ENCODE measurements at places on chromosomes 4 and X.
A peak's percentile ranks its signal among the peaks of the same experiment; 100 is the strongest.

GRCh38 chr4:55722132-55722531 lies 86.0 kb upstream of the NMU start:
- H3K4me1 ChIP-seq: no peaks in the 10 kb centered on the region
- no peaks in the 10 kb centered on the region for H3K27me3 ChIP-seq
- no peak for DNase-seq
- H3K4me3 ChIP-seq: no peak overlapping the region
- H3K27ac ChIP-seq: no peak overlapping the region

DNA sequence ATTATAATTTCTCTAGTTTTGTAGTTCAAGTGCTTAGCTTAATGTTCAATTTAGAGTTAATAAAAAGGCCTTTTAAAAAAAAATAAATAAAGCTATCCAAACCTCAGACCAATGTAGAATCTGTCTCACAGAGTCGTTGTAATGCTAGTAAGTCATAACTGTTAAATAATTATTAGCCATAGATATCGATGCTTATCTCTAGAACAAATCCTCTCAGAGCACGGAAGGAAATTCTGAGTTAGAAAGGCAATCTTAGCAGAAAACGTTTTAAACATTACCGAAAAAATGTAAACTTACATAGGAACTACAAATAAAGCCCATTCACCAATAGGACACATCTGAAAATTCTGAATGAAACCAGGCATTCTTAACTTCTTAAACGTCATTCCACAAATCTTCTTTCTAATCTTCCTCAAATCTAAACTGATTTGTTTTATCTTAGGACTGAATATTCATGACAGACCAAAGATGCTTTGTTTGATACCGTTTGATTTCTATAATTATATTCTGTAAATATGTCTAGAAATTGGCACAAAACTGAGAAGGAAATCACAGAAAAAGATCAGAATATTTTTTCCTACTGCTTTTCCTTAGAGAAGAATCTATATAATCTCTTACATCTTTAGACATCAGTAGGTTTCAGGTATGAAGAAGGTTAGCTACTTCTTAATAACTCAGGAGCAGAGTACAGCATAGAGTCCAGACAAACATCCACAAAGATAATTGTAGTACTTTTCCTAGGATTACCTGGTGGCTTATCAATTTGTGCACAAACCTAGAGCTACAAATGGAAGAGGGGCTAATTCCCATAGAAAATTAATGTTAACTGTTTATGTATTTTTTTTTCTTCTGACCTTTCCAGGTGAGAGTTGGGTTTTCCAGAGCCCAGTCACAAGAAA lies 140.7 kb downstream of the BTC start:
- H3K36me3 ChIP-seq: no peaks in the 10 kb centered on the region
- no peak overlapping the region for H3K4me3 ChIP-seq
- no peak for DNase-seq
- no peaks in the 10 kb centered on the region for H3K27me3 ChIP-seq

GRCh38 chrX:53093177-53093655 lies 726 bp upstream of the KANTR start:
- H3K27ac ChIP-seq: peak overlapping the region; percentile 93
- H3K27me3 ChIP-seq: no peaks in the 10 kb centered on the region
- DNase-seq: peak; percentile 50
- peak overlapping the region; percentile 92 for H3K4me3 ChIP-seq

GRCh38 chr4:3199653-3200422 lies 49.1 kb upstream of the MSANTD1 start:
- no peak overlapping the region for H3K4me3 ChIP-seq
- no peaks in the 10 kb centered on the region for H3K27me3 ChIP-seq
- peaks cover 35% of the 10 kb centered on the region for H3K36me3 ChIP-seq
- no peak for DNase-seq
- no peak overlapping the region for H3K27ac ChIP-seq

- H3K27ac ChIP-seq: no peak overlapping the region
- no peak for DNase-seq
- no peaks in the 10 kb centered on the region for H3K4me1 ChIP-seq
- no peaks in the 10 kb centered on the region for H3K27me3 ChIP-seq
Observed at GRCh38 chr4:144709793-144710525, 64.0 kb downstream of the HHIP start.

GRCh38 chr4:169220854-169221411 lies 49.8 kb downstream of the SH3RF1 start:
- no peak overlapping the region for H3K27ac ChIP-seq
- H3K4me1 ChIP-seq: peaks cover under 1% of the 10 kb centered on the region
- H3K27me3 ChIP-seq: no peaks in the 10 kb centered on the region
- no peak overlapping the region for H3K4me3 ChIP-seq
- DNase-seq: no peak

- H3K4me3 ChIP-seq: no peak overlapping the region
- H3K36me3 ChIP-seq: no peaks in the 10 kb centered on the region
- no peaks in the 10 kb centered on the region for H3K27me3 ChIP-seq
- DNase-seq: no peak
- no peak overlapping the region for H3K27ac ChIP-seq
Observed at GRCh38 chr4:144873226-144873990, 224.6 kb downstream of the ANAPC10 start.

DNA sequence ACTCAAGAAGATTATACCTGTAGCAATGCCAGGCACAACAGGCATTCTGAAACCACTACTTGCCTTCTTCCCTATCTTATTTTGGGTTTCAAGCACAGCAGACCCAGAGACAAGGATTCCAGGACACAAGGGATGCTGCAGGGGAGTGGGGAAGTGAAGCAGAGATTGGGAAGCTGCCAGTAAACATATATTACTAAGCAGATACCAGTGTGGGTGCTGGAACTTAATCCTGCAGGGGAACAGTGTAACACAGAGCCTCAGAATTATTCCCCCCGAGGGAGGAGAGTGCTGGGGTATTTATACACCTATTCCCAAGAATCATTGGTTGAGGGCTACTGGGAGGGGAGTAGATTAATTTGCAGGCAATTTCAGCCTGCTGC lies 33.3 kb upstream of the MAML3 start:
- H3K4me3 ChIP-seq: no peak overlapping the region
- no peak overlapping the region for H3K27ac ChIP-seq
- H3K27me3 ChIP-seq: no peaks in the 10 kb centered on the region
- no peak for DNase-seq
- H3K36me3 ChIP-seq: no peaks in the 10 kb centered on the region

GRCh38 chr4:52144372-52144771 lies 93.3 kb downstream of the SPATA18 start:
- no peak overlapping the region for H3K4me3 ChIP-seq
- no peaks in the 10 kb centered on the region for H3K36me3 ChIP-seq
- DNase-seq: no peak
- no peaks in the 10 kb centered on the region for H3K27me3 ChIP-seq

- H3K27me3 ChIP-seq: no peaks in the 10 kb centered on the region
- peak overlapping the region; percentile 62 for H3K27ac ChIP-seq
- DNase-seq: peak; percentile 26
- peaks cover 27% of the 10 kb centered on the region for H3K4me1 ChIP-seq
- H3K36me3 ChIP-seq: peaks cover 57% of the 10 kb centered on the region
Observed at GRCh38 chr4:185309770-185310169, 86.0 kb downstream of the LRP2BP start.

DNA sequence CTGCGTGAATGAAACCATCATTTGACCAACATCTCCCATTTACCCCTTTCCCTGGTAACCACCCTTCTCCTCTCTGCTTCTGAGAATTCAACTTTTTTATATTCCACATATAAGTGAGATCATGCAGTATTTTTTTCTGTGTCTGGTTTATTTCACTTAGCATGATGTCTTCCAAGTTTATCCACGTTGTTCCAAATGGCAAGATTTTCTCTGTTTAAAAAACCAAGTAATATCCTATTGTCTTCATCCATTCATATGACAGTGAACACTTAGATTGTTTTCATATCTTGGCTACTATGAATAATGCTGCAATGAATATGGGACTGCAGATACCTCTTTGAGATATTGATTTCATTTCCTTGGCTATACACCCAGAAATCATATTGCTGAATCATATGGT lies 362.4 kb upstream of the SLC7A11 start:
- no peak overlapping the region for H3K27ac ChIP-seq
- H3K27me3 ChIP-seq: no peaks in the 10 kb centered on the region
- no peak for DNase-seq
- H3K4me1 ChIP-seq: no peaks in the 10 kb centered on the region

- H3K4me1 ChIP-seq: peaks cover 23% of the 10 kb centered on the region
- no peak for DNase-seq
- H3K4me3 ChIP-seq: no peak overlapping the region
- no peak overlapping the region for H3K27ac ChIP-seq
- H3K27me3 ChIP-seq: no peaks in the 10 kb centered on the region
Observed at GRCh38 chrX:47189906-47190305, 3.7 kb upstream of the UBA1 start.

DNA sequence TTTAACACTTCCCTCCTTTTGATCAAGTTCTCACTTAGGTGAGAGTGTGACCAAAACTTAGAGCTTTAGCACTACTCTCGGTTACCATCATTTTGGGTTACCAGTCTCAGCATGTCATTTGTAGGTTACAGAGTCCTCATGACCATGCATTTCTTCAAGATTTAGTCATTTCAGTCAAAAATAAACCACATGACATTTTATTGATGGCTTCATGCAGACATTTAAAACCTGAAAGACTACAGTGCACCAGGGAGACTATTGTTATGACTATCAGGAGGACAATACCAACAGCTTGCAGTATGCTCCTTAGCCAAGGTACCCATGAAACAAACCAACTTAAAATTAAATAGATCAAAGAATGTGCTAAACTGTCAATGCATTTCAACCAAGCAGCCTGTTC lies 498.1 kb upstream of the FSTL5 start:
- no peaks in the 10 kb centered on the region for H3K4me1 ChIP-seq
- H3K36me3 ChIP-seq: no peaks in the 10 kb centered on the region
- H3K27me3 ChIP-seq: no peaks in the 10 kb centered on the region
- no peak overlapping the region for H3K4me3 ChIP-seq
- no peak for DNase-seq

GRCh38 chr4:128769011-128769410 lies 40.5 kb upstream of the JADE1 start:
- H3K27me3 ChIP-seq: no peaks in the 10 kb centered on the region
- no peak for DNase-seq
- no peak overlapping the region for H3K27ac ChIP-seq

- H3K4me1 ChIP-seq: no peaks in the 10 kb centered on the region
- no peak overlapping the region for H3K4me3 ChIP-seq
- DNase-seq: no peak
- no peaks in the 10 kb centered on the region for H3K36me3 ChIP-seq
- no peak overlapping the region for H3K27ac ChIP-seq
Observed at GRCh38 chr4:96126227-96126626, 286.3 kb downstream of the PDHA2 start.

GRCh38 chr4:127236889-127237288 lies 395.9 kb upstream of the INTU start:
- H3K27me3 ChIP-seq: no peaks in the 10 kb centered on the region
- H3K4me1 ChIP-seq: no peaks in the 10 kb centered on the region
- no peak overlapping the region for H3K4me3 ChIP-seq
- no peak for DNase-seq
- H3K27ac ChIP-seq: no peak overlapping the region

DNA sequence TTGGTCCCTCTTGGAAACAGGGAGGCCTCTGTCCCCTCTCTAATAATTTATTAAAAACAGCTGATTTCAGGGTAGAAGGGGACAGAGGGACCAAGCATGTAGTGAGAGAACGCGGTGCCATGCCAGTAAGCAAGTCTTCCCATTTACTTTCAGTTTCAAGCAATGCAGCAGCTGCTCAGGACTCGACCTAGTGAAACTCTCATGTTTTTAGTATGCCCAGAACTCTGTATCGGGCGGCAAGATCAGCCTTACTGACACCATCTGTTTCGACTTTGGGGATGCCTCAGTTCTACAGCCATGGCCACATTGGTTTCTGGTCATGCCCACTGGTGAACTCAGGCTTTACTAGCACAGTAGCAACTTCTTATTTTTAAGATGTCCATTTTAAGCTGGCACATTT lies 40.6 kb downstream of the ZNF81 start:
- no peaks in the 10 kb centered on the region for H3K27me3 ChIP-seq
- peaks cover 40% of the 10 kb centered on the region for H3K36me3 ChIP-seq
- peaks cover 5% of the 10 kb centered on the region for H3K4me1 ChIP-seq
- no peak overlapping the region for H3K27ac ChIP-seq
- no peak for DNase-seq

DNA sequence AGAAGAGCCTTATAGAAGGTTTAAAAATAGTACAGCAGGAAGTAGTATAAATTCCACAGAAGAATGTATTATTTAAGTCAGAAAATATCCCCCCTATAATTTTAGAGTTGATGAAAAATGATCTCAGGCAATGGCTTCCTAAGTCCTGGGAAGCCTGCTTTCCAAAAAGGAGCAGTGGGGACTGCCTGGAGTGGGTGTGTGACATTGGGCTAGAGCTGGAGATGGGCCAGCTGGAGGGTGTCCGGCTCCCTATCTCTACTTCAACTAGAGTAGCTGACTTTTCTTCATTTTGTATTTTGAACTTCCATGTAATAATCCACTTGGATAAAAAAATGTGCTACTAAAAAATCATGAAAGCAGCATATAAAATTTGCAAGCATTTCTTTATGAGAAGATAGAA lies 253.9 kb downstream of the ANK2 start:
- no peaks in the 10 kb centered on the region for H3K27me3 ChIP-seq
- no peak for DNase-seq
- H3K4me3 ChIP-seq: no peak overlapping the region
- H3K27ac ChIP-seq: no peak overlapping the region
- H3K4me1 ChIP-seq: no peaks in the 10 kb centered on the region

DNA sequence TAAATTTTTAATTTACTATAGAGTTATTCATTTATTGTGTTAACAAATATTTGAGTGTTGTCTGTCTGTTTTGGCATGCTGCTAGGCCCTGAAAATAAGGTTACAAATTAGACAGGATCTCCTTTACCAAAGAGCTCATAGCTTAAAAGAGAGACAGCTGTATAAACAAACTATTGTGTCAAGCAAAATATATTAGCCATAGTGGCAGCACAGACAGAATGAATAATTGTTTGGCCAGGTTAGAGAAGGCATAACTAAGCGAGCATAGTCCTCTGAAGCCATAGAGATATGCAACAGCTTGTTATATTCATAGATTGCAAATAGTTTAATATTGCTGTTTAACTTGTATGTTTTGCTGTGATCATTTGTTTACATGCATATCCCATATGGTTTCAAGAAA lies 66.7 kb upstream of the NDUFC1 start:
- H3K4me1 ChIP-seq: no peaks in the 10 kb centered on the region
- no peak overlapping the region for H3K27ac ChIP-seq
- no peaks in the 10 kb centered on the region for H3K27me3 ChIP-seq
- no peak for DNase-seq
- H3K36me3 ChIP-seq: peaks cover 36% of the 10 kb centered on the region

DNA sequence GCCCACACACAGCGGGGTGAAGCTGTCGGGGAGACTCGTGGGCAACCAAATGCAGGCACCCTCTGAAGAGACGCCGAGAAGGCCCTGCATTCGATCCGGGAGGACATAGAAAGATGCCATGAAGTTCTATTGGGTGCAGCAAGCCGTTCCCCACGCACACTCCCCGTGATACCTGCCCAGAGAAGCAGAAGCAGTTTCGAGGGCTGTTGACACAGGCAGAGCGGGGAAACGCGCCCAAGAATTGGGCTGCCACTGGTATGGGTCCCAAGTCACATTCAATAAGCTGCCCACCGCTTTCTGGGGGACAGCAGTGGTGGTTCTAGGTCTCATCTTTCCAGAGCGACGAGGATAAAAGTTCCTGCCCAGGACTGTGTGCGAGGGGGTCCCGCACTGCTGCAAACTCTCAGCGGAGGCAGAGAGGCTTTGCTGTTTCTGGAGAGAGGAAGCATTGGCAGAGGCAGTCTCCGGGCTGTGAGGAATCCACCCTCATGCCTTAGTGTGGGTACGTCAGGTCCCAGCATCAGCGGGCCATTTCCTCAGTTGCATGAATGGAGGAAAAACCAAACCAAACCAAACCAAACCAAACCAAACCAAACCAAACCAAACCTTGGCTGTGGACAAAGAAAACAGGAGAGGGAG lies 10.1 kb downstream of the PITX2 start:
- H3K27me3 ChIP-seq: peaks cover 91% of the 10 kb centered on the region
- no peak overlapping the region for H3K4me3 ChIP-seq
- peak overlapping the region; percentile 39 for H3K27ac ChIP-seq
- DNase-seq: no peak
- H3K36me3 ChIP-seq: no peaks in the 10 kb centered on the region
- peaks cover 4% of the 10 kb centered on the region for H3K4me1 ChIP-seq
